ENCODE measurements at places on chromosomes 11 and 22. TPM values are rescaled to one million over a fixed set of nuclear protein-coding genes. Genes with fewer than 3 reads are reported as not detected.
A peak's percentile ranks its signal among the peaks of the same experiment; 100 is the strongest.

DNA sequence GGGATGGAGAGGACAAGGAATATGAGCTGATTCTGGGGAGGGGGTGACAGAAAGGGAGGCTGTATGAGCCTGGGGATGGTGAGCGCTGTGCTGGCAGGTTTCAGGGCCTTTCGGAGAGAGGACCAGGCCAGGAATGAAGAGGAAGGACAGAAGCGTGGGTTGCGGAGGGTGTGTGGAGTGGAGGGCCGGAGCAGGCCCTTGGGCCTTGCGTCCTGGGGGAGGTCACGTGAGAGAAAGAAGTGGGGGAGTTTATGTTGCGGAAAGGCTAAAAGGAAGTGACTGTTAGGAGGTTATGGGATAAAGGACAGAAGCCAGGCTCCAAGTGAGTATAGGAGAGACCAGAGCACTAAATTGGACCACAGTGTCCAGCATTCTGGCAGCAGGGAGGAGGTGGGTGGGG, 17.5 kb downstream of the BCR start:
- no peak for DNase-seq

DNA sequence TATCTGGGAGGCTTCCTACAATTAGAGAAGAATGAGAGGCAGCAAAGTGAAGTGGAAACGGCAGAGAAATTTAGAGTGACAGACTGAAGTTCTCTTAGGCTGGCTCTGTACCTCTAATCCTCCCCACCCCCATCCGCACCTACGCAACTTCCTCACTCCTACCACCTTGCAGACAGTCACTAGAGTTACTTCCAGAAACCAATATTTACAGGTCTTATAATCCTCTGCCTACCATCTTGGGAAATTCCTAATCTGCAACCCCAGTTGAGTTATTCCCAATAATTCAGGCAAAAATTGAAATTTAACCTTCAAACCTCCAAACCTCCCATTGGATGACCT, 71.7 kb downstream of the PAK1 start:
- no peak for DNase-seq

DNA sequence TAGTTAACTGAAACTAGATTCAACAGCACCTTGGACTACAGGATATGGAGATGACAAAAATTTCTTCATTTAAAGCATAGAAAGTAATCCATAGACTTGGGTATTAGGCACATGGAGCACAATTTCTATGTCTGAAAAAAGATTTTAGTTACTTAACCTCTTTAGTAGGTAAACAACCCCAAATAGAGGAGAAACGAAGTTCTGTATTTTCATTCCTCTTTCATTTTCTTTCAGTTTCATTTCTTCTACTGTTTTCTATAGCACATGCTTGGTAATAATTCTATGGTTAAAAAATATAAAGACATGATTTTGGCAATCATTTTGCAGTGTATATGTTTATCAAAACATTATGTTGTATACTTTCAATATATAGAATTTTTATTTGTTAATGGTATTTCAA, 99.5 kb downstream of the CASP12 start:
- DNase-seq, result no peak

DNA sequence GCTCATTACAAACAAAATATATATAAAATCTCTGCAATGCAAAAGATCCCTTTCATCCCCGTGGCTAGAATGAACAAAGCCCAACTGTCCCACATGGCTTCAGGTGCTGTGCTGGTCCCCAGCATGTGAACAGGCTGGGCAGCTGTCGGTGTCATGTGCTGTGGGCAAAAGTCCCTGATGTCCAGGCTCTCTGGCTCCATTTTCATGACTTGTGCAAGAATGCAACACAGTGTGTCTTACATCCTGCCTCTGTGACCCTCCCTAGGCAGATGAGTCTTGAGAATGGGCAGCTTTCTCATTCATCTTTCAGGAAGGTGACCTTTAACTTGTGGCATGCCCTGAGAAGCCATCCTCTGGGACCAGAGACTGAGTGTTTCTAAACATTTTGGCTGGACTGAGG, 14.5 kb downstream of the GUCD1 start:
- no peak for DNase-seq

- DNase-seq, result no peak
These were observed 3.0 kb upstream of the MRGPRD start for GRCh38 chr11:68983801-68984200.

DNA sequence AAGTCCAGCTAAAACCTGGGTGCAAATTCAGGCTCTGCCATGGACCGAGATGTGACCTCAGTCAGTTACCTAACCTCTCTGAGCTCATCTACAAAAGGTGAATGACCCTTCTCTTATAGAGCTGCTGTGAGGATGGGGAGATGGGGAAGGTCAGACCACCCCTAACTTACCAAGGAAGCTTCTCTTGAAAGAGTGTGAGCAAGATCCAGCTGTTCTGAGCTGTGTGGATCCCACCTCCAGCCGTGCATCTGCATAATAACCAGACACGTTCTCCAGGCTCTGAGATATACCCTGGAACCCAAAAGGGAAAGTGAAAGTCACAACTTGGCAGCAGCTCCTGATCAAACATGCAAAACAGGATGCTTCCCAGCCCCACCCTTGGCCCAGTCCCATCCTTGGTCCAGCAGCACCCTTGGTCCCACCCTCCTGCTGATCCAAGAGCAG, at the start of gene APOL3:
Gene APOL3, minus strand, starts transcription at position 257 of the 444 bp plus-strand sequence. CDS start 11,700 bp downstream, outside the sequence.
- peak; percentile 43 for DNase-seq

DNA sequence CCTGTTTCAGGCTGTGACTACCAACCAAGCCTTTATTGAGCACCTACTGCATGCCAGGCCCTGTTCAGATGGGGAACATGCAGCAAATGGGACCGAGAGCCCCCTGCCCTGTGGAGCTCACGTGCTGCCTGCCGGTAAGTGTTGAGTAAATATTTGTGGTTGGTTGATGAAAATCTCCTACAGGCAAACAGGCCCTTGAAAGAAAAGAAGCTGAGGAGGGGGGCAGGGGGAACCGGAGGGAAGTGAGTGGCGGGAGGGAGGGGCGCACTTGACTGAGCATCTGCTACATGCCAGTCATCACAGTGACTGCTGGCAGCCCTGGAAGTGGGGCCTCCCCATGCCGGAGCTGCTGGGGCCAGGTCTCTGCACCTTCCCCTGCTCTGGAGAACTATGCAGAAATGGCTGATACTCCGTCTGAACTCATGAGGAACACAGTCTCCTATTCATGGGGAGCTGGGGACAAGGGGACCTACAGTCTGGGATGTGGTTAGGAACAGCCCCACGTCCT, 34.2 kb downstream of the MACROD1 start:
- DNase-seq, result no peak

GRCh38 chr11:17738151-17738973, 3.8 kb downstream of the KCNC1 start:
- no peak for DNase-seq

MYO18B gene
- total RNA-seq, result not detected

GLB1L2 gene
- total RNA-seq, result 17.0 TPM

REXO2 gene
- total RNA-seq, result 166 TPM

CAPN5 gene
- total RNA-seq, result 4.5 TPM

OR51B5 gene
- total RNA-seq, result 31.4 TPM

MN1 gene
- 0.79 TPM for total RNA-seq

PLAAT5 gene
- not detected for total RNA-seq

Measured in H4 (cell line).